ENCODE measurements at places on chromosomes 11 and 22. TPM values are rescaled to one million over a fixed set of nuclear protein-coding genes. Genes with fewer than 3 reads are reported as not detected.

The SLC17A6 gene
- total RNA-seq: not detected

The DEUP1 gene
- not detected for total RNA-seq

The OR5A1 gene
- not detected for total RNA-seq

The NTM gene
- 0.06 TPM for total RNA-seq

The TLCD5 gene
- 3.4 TPM for total RNA-seq

The KCNJ1 gene
- 0.06 TPM for total RNA-seq

The SMTNL1 gene
- not detected for total RNA-seq

The SEC14L6 gene
- 0.13 TPM for total RNA-seq

The DEPDC5 gene
- 20.7 TPM for total RNA-seq

The CHEK1 gene
- 28.2 TPM for total RNA-seq

The OR8D1 gene
- not detected for total RNA-seq
